ENCODE measurements at places on chromosomes 11 and 22.

- DNase-seq = peak; percentile 22
These were observed 59.2 kb downstream of the CACNG2 start for GRCh38 chr22:36644333-36644757.

GRCh38 chr11:100419518-100419917 lies 267.6 kb upstream of the ARHGAP42 start:
- DNase-seq = no peak

DNA sequence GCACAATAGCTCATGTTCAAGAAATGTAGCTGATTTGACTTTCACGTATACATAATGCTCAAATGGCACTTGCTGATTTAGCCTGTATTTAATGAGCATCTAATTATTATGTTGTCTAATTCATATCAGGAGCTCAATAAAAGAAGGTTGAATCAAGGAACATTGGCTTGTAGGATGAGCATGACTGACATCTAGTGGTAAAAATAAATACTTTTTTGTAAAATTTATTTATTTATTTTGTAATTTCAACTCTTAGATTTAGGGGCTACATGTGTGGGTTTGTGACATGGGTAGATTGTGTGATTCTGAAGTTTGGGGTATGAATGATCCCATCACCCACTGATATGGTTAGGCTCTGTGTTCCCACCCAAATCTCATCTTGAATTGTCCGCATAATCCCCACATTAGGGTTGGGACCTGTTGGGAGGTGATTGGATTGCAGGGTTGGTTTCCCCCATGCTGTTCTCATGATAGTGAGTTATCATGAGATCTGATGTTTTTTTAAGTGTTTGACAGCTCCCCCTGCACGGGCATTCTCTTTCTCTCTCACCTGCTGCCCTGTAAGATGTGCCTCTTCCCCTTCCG lies 1.7 kb upstream of the OR52E5 start:
- DNase-seq = no peak

- no peak for DNase-seq
These were observed 885.6 kb downstream of the BRD1 start for GRCh38 chr22:48941903-48942575.

DNA sequence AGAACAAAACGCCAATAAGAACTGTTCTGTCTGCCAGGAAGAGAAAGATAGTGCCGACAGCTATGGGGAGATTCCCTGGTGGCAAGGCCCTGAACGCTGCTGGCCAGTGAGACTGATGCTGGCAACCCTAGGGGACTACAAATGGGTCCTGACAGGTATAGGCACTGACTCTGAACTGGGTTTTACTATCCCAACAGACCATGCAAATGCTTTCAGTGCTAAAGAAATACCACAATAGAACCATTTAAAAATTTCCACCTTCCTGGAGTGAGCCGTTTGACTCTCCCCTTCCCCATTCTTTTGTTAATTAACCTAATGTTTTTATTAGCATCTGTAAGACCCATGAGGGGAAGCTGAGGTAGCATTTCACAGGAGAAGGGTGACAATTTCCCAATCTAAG lies 25.7 kb downstream of the USP28 start:
- DNase-seq = no peak

- DNase-seq = no peak
These were observed 5.9 kb downstream of the SPI1 start for GRCh38 chr11:47372422-47372821.

All from activated CD4-positive, alpha-beta T cell treated with anti-CD3 and anti-CD28 coated beads, Interleukin-2, Interleukin-4, amounts not matched to agents 100 ng/mL and 50 ng/mL, durations not matched to agents 16 hours and 8 hours (primary cell).